ENCODE measurements at places on chromosomes 2 and 18.

GRCh38 chr2:71629771-71630453 lies 176.6 kb downstream of the DYSF start:
- DNase-seq = no peak

DNA sequence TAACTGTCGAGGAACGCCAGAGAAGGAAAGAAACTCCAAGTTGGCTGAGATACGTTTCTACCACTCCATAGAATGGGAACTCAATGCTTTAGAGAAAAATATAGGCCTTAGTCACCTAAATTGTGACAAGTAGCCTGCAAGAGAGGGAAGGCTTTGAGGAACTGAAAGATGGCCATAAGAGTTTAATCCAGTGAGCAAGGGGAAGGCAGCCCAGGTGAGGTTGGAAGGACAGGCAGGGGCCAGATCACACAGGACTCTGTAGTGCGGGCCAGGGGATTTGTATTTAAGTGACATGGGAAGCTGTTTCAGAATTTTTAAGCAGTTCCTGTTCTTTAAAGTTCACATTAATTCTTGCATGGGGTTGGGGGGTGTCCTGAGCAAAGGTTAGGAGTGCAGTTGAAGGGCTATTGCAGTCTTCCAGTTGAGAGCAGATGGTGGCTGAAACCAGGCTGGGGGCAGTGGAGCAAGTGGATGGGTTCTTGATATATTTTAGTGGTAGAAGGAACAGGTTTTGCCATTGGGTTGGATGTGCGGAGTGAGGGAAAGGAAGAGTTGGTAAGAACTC lies 138.9 kb upstream of the PELI1 start:
- no peak for DNase-seq

- no peak for DNase-seq
Observed at GRCh38 chr2:130341562-130342019, 1.1 kb upstream of the IMP4 start.

DNA sequence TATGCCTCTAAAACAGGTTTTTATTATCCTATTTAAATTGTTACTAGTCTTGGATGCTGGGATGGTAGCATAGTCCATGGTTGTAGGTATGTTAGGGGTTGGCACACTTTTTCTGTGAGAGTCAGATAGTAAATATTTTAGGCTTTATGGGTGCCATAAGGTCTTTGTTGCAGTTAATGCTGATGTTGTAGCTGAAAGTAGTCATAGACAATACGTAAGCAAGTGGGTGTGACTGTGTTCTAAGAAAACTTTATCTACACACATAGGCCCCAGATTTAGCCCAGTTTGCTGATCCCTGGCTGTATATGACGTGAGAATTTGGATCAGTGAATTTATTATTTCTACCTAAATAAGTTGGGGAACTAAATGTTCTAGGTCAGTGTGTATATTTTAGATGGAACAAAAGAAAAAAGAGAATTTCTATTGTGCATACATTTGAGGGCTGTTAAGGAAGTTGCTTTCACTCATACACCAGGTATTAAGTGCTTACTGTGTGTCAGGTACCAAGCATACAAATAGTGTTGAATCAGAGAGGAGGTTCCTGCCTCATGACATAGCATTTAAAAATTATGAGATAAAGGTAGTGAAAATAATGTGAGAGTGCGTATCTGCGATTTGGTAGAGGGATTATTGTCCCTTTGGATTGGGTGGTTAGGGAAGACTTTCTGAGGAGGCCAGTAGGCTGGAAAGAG lies 39.4 kb downstream of the AGFG1 start:
- DNase-seq = no peak

DNA sequence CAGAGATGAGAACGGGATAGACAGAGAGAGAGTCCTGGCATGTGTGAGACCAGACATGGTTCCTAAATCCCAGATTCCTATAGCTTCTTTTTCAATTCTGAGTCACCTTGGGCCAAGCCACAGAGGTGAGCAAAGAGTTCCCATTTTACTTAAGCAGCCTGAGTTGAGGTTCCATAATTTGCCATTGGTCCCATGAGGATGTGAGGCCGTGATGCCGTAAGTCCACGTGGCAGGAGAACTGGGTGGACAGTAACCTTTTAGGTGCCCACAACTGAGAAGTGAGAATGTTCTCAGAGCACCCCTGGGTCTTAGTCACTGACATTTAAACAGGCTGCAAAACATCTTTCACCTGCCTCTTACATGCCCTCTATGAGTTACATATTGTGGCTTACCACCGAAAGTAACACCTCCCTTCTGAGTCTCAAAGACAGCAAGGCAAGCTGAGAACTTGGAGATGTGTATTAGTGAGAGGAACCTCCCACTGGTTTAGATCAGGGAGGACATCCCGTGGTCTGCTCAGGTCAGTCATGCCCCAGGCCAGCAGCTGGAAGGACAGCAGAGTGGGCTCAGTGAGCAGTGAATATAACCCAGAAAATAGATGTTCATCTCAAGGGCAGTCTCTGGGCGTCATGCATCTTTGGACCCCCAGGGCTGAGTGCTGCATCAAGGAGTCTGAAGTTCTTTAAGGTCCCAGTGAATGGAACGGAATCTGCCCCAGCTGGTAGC lies 127.9 kb upstream of the LGALSL start:
- DNase-seq = no peak

GRCh38 chr2:103959174-103960128 lies 894.5 kb upstream of the POU3F3 start:
- no peak for DNase-seq

- DNase-seq = no peak
Observed at GRCh38 chr2:22885245-22885644, 499.7 kb upstream of the KLHL29 start.

- no peak for DNase-seq
Observed at GRCh38 chr2:176004934-176005333, 2.9 kb upstream of the LNPK start.

DNA sequence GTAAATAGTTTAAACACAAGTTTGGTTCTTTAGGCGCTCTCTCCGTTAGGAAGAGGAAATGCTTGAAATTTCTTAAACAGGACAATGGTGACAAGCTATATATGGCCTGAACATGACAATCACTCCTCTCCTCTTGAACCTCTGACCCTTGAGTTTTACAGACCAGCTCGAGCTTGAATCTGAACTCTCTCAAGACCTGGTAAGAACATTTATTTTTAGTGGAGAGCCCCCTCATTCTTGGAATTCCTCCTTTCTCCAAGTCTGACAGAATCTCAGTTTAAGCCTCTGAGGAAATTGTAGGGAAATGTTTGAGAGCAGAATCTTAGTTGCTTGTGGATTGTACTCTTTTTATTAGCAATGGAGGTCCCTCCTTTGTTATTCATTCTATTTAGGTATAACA lies 1293.6 kb upstream of the ZEB2 start:
- DNase-seq = no peak

DNA sequence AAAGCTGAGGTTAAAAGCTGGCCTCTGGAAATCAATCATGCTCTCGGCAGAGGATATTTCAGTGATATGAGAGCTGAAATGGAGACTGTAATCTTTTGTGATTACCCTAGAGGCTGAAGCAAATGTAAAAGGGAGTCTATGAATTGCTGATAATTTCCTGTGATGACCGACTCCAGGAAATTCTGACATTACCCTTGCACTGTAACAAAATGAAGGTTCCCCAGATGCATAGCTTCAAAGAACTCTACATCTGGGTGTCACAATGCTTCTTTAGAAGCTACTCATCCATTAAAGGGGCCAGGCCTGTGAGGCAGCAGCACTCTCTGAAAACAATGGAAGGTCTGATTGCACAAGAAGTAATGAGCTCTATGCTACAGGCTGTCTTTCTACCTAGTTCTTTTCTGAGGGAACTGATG lies 268.2 kb upstream of the SESTD1 start:
- no peak for DNase-seq

- no peak for DNase-seq
Observed at GRCh38 chr18:27661320-27662018, 476.4 kb upstream of the CHST9 start.

GRCh38 chr2:140383781-140384180 lies 1603.6 kb upstream of the NXPH2 start:
- no peak for DNase-seq

DNA sequence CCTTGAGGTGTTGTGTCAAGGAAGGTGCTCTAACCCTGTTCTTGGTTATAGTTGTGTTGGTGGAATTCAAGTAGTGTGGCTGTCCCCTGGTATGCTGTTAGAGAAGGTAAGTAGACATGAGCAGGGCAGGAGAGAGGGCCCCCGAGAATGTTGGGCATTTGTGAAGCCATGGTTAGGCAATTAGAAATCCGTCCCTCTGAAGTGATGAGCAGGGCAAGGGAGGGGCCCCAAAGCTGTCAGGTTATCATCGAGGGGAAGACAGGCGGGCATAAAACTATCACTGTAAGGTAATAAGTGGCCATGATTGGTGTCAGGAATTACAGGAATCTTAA lies 5.2 kb downstream of the XRCC5 start:
- DNase-seq = no peak

- DNase-seq = no peak
Observed at GRCh38 chr2:160051371-160051800, 11.0 kb downstream of the PLA2R1 start.

- DNase-seq = no peak
Observed at GRCh38 chr2:11069566-11070185, 85.6 kb upstream of the SLC66A3 start.

DNA sequence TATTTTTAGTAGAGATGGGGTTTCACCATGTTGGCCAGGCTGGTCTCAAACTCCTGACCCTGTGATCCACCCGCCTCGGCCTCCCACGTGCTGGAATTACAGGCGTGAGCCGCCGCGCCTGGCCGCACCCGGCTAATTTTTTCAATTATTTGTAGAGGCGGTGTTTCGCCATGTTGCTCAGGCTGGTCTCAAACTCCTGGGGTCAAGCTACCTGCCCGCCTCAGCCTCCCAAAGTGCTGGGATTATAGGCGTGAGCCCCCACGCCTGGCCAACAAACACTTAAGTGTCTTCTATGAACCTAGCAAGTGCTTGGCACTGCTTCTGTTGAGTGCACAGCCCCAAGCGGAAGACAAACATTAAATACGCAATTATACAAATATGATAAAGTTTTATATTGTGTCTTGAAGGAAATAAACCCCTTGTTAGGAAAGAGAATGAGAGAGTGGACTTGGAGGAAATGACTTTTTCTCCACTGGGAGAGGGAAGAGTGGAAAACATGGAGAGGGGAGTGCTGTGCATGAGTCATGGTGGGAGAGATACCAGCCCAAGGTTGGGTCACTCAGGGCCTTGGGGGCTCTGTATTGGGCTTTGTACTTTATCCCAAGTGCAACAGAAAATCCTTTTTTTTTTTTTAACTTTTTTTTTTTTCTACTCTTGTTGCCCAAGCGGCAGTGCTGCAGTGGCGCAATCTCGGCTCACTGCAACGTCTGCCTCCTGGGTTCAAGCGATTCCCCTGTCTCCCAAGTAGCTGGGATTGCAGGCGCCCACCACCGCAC lies 41.4 kb upstream of the ACTR2 start:
- no peak for DNase-seq

- no peak for DNase-seq
Observed at GRCh38 chr2:169637620-169638019, 53.5 kb downstream of the PPIG start.

DNA sequence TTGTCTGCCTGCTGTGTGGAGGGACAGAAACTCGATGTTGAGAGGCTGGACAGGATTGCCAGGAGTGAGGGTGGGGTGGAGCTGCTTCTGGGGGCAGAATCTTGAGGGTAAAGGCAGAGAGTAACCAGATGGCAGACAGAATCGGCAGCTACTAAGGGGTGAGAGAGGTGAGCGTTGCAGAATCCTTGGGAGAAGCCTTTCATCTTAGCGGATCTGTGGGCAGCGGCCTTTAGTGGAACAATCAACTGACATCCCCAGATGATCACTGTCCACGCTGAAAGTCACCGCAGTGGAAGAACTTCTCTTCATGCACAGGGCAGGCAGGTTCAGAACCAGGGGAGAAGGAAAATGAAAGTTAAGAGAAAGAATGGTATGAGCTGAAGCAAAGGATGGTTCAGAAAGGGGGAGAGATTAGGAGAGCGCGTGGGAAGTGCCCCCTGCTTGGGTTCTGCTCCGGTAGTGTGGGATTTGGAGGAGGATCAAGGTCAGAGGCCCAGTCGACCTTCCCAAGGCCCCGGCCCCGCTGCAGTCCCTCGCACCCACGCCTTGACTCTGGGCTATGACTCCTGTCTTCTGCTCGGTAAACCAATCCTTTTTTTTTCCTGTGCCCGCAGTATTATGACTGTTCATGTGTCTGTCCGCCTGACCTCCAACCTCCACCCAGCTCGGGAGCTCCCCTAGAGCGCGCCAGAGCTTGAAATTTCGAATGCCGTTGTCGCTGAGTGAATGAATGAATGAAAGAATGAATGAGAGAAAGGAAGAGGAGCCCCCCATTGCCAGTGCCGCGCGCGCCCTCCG lies 584 bp downstream of the BOLA3 start:
- no peak for DNase-seq

DNA sequence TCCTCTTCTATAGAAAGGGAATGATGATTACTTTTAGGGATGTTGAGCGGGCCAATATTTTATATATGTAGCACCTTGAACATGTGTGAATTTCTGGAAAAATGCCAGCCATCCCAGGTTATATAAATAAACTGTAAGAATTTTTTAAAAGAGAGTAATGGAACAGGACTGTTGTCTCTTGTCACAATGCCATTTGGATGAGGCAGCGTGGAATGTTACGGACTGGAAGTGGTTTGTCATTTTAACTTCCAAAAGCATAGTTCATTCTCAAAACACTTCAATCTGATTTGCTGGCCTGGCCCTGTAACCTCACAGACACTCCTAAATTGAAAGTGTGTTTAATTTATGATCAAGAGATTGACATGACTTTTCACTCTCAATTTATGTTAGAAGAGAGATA lies 70.8 kb downstream of the TPGS2 start:
- DNase-seq = no peak

DNA sequence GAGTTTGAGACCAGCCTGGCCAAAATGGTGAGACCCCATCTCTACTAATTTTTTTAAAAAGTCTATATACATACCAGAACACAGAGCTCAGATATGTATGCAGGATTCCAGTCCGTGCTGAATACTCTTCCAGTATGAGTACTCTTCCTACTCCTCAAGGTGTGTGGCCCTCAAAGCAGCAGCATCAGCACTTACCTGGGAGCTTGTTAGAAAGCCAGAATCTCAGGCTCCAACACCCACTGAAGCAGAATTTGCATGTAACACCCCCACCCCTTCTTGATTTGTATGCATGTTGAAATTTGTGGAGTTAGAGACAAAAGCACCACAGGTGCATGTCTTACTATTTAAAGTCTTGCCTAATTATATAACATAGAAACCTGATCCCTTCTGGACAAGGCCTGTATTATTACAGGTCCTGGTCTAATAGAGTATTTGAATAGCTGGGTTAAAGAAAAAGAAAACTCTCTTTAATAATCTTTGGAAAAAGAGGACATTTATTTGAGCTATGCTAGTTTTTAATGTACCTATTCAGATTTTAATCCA lies 50.3 kb upstream of the NFE2L2 start:
- DNase-seq = no peak

All from right kidney (tissue), 9 donors.